Pancreas (tissue), 10 donors: ENCODE measurements at places on chromosomes 5 and 9. TPM values are rescaled to one million over a fixed set of nuclear protein-coding genes. Genes with fewer than 3 reads are reported as not detected.

- H3K4me3 ChIP-seq: no peak overlapping the region
- no peaks in the 10 kb centered on the region for H3K4me1 ChIP-seq
- no peaks in the 10 kb centered on the region for H3K36me3 ChIP-seq
Observed at GRCh38 chr5:58407042-58407719, 52.7 kb downstream of the PLK2 start.

DNA sequence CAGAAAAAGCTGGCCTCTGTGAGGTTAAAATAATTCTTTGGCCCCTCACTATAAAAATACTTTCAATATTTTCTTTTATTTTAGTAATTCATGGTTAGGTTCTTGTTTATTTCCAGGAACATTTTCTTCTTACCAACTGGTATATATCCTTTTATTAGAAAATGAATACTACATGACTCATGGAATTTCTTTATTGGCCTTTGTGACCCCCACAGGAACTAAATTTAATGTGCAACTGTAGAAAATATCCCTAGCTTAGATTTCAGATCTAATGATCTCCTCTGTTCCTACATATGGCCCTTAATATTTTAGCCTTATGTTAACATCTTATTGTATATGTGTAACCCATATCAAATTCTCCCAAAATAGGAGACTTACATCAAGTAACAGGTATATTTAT is 429.9 kb downstream of the NR2F1-AS1 start:
- H3K4me1 ChIP-seq: no peaks in the 10 kb centered on the region
- H3K27me3 ChIP-seq: no peaks in the 10 kb centered on the region
- H3K36me3 ChIP-seq: no peaks in the 10 kb centered on the region
- no peak for DNase-seq
- H3K4me3 ChIP-seq: no peak overlapping the region
- no peak overlapping the region for H3K27ac ChIP-seq

DNA sequence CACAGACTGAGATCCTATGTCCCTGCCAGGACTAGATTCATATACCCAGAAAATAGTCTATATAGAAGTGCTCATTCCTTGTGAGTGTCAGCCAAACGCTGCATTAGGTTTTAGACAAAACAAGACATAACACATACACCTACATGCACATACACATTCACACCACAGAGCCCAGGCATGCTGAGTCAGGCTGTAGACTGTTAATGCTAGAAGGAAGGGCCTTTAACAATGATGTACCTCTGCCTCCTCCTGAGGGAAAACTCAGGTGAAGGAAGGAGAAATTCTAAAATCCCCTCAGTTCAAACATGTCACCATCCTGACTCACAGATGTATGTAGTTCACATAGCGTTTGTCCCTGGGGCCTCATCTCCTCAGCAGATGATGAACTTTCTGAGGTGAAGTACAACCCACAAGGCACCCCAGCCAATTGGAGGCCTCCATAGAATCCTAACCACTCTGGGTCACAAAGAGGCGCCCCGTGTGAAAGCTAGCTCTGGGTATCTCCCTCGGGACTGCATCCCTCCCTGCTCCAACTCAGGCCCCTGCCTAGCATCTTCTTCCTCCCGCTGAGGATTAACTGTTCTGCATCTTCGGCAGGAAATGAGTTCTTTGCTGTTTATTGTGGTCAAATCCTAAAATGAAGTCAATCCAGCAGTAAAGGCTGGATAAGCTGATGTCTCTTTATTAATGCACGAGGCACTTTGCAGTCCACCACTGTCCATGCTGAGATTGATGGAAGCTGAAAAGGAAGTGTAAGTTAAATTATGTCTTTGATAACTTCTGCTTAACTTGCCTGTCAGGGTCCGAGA is 40.8 kb upstream of the FSTL4 start:
- H3K27ac ChIP-seq: no peak overlapping the region
- no peaks in the 10 kb centered on the region for H3K27me3 ChIP-seq
- DNase-seq: no peak
- no peak overlapping the region for H3K4me3 ChIP-seq

- no peak overlapping the region for H3K4me3 ChIP-seq
- H3K36me3 ChIP-seq: no peaks in the 10 kb centered on the region
- H3K27ac ChIP-seq: no peak overlapping the region
- H3K27me3 ChIP-seq: no peaks in the 10 kb centered on the region
- H3K4me1 ChIP-seq: no peaks in the 10 kb centered on the region
Observed at GRCh38 chr5:32851559-32852173, 140.5 kb downstream of the NPR3 start.

DNA sequence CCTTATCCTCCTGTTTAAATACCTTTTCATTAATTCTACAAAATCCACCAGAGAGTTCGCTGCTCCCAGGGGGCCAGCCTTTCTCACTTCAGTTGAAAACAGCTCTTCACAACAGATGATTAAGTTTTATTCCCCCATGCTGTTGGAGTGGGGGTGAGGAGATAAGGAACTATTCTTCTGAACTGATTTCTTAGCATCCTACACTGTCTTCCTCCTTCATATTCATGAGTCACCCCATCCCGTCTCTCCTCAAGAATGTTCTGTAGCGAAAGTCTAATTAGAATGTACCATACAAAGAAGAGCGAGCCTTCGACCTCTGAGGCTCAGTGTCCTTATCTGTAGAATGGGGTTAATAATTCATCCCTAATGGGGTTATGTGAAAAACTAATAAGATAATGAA is 138.0 kb downstream of the PIK3R1 start:
- H3K27ac ChIP-seq: no peak overlapping the region
- no peaks in the 10 kb centered on the region for H3K4me1 ChIP-seq
- no peak for DNase-seq
- H3K27me3 ChIP-seq: no peaks in the 10 kb centered on the region
- no peaks in the 10 kb centered on the region for H3K36me3 ChIP-seq

DNA sequence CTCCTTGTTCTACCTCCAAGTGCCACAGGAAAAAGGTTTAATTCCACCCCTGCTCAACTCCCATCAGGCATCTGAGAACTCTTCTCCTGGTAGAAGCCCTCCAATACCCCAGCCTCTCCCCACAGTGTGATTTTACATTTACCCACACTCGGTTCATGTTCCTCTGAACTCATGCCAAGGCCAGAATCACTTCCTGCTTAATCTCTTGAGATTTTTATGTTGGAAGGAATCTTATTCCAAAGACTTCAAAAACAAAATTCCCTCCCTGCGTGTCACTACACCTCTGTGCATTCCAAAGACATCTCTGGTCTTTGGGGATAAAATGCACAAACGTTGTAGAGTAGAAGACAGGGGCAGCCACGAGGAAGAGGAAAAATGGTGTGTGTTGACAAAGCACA is 186.8 kb downstream of the ACTL7B start:
- H3K36me3 ChIP-seq: no peaks in the 10 kb centered on the region
- H3K27me3 ChIP-seq: no peaks in the 10 kb centered on the region
- no peak for DNase-seq

- no peak for DNase-seq
- no peak overlapping the region for H3K27ac ChIP-seq
- no peak overlapping the region for H3K4me3 ChIP-seq
Observed at GRCh38 chr5:135503871-135504270, 31.9 kb downstream of the NEUROG1 start.

DNA sequence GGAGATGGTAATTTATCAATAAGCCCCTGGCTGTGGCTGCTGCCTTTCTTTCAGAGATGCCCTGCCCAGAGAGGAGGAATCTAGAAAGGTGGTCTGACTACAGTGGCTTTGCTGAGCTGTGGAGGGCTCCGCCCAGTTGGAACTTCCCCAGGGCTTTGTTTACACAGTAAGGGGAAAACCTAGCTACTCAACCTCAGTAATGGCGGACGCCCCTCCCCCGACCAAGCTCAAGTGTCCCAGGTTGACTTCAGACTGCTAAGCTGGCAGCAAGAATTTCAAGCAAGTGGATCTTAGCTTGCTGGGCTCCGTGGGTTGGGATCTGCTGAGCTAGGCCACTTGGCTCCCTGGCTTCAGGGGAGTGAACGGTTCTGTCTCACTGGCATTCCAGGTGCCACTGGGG is 865.4 kb upstream of the ACO1 start:
- no peak overlapping the region for H3K27ac ChIP-seq
- no peak overlapping the region for H3K4me3 ChIP-seq
- no peaks in the 10 kb centered on the region for H3K27me3 ChIP-seq
- no peak for DNase-seq
- H3K4me1 ChIP-seq: no peaks in the 10 kb centered on the region
- H3K36me3 ChIP-seq: no peaks in the 10 kb centered on the region

DNA sequence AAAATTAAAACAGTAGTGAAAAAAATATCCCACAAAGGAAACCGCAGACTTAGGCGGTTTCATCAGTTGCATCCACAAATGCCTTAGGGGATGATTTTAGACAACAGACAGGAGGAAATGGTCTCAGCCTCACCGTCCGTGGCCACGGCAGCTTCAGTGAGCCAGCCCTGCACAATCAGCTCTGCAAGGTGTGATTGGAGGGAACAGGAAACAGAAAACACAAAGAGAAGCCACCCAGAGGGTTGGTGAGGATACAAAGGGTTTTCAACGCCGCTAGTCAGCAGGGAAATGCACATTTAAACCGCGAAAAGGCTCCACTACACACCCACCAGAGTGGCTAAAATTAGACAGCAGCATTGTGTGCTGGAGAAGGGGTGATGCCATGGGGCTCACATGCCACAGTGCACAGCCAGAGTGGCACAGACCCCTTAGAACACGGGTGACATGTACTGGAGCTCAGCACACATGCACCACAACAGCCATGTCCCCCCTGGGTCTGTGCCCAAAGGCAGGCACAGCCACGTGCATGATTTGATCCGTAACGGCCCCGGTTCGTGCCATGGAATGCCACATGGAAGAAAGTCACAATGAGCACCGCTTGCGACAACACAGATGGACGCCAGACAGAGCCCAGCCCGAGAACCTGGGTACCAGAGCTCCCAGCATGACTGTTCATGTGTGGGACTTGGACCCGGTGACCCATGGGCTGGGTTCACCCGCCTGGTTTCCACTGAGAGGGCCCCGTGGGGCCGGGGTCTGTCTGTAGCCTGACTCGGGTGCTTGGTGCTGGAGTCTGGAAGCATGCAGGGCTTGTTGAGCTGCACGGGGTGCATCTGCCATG is 18.3 kb upstream of the TERT start:
- no peaks in the 10 kb centered on the region for H3K36me3 ChIP-seq
- no peak for DNase-seq
- no peak overlapping the region for H3K4me3 ChIP-seq
- H3K27ac ChIP-seq: no peak overlapping the region
- H3K4me1 ChIP-seq: peaks cover 16% of the 10 kb centered on the region
- H3K27me3 ChIP-seq: no peaks in the 10 kb centered on the region

GRCh38 chr5:79561525-79561893 is 47.6 kb upstream of the HOMER1 start:
- no peak overlapping the region for H3K27ac ChIP-seq
- no peaks in the 10 kb centered on the region for H3K4me1 ChIP-seq
- no peaks in the 10 kb centered on the region for H3K36me3 ChIP-seq
- no peak for DNase-seq

DNA sequence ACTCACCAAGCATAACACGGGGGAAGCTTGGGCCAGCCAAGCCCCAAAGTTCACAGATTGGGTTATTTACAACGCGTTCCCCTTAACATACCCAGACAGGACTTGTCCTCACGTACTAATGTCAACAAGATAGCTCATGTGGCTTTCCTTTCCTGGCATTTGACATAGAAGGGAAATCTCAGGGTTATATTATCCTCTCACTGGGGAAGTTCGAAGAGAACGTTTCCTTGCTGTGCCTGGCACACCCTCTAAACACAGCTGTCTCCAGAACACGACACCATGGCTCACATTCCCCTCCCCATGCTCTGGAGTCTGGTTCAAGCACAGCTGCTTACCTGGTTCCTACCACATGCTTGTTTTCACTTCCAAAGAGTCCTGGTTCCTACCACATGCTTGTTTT is 46.8 kb upstream of the OTULINL start:
- no peaks in the 10 kb centered on the region for H3K27me3 ChIP-seq
- H3K4me3 ChIP-seq: no peak overlapping the region
- H3K36me3 ChIP-seq: no peaks in the 10 kb centered on the region
- H3K4me1 ChIP-seq: no peaks in the 10 kb centered on the region
- H3K27ac ChIP-seq: no peak overlapping the region

DNA sequence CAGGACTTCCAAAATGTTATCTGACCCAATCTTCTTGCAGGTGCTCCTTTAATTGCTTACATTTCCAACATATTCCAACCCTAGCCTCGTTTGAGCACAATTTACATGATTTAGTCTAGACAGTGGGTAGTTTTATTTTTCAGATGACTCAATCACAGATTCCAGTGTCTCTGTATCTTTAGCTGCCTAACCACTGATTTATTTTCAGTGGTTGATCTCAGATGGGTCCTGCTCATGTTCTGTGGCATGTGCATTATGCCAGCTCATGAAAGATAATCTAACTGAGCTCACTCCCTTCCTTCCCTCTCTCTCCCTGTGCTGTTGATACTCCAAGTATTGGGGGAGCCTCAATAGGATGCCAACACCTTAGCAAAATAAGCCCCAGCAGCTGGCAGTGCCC is 106.1 kb upstream of the ICE1 start:
- H3K27me3 ChIP-seq: no peaks in the 10 kb centered on the region
- no peaks in the 10 kb centered on the region for H3K4me1 ChIP-seq
- H3K4me3 ChIP-seq: no peak overlapping the region
- no peak overlapping the region for H3K27ac ChIP-seq

DNA sequence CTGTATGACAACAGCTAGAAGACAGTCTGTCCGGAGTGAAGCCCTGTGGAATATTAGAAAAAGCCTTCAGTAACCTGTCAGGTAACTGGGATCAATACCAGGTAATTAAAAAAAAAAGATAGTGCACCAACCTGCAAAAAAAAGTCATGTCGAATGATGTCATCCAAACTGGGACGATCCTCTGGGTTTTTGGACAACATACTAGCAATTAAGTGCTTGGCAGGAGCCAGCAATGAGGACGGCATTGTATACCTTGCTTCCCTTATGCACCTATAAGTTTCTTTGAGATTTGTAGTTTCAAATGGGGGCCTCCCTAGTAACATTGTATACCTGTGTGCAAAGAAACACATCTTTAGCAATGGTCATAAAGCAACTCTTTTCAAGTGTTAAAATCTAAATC is 2.8 kb downstream of the PLK2 start:
- peak overlapping the region; percentile 87 for H3K4me3 ChIP-seq
- no peak for DNase-seq
- H3K36me3 ChIP-seq: peaks cover 48% of the 10 kb centered on the region

DNA sequence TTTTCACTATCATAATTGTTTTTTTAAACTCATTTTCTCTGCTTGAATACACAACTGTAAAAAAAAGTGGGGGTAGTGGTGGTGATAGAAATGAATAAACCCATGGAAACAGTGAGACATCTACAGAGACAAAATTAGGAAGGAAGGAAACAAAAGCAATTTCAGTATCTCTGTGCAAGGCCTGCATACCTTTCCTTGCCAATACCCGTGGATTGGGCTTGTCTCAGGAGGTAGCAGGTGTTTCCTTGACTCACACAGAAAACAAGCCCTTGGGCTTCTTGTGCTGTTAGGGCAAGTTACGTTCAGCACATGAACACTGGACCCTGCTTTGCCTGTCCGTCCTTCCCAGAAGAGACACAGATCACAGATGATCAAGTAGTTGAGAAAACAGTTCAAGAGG is 372.2 kb downstream of the ZSWIM6 start:
- no peaks in the 10 kb centered on the region for H3K4me1 ChIP-seq
- H3K27ac ChIP-seq: no peak overlapping the region
- DNase-seq: no peak
- H3K27me3 ChIP-seq: no peaks in the 10 kb centered on the region
- no peak overlapping the region for H3K4me3 ChIP-seq
- no peaks in the 10 kb centered on the region for H3K36me3 ChIP-seq

Gene FAM153A
- 4.4 TPM for polyA plus RNA-seq

Gene KCNN2
- polyA plus RNA-seq: 3.4 TPM

Gene PLAC8L1
- 0.87 TPM for polyA plus RNA-seq

Gene C9orf50
- polyA plus RNA-seq: not detected

Gene PLPPR1
- polyA plus RNA-seq: 0.30 TPM

Gene SLC45A2
- polyA plus RNA-seq: 0.26 TPM

Gene PCDHGA2
- polyA plus RNA-seq: 0.46 TPM

Gene LCN1
- not detected for polyA plus RNA-seq

Gene ITK
- 0.26 TPM for polyA plus RNA-seq
